ENCODE measurements at places on chromosomes 4 and X. TPM values are rescaled to one million over a fixed set of nuclear protein-coding genes. Genes with fewer than 3 reads are reported as not detected.

The EDNRA gene
- total RNA-seq = 4.5 TPM

The STPG2 gene
- not detected for total RNA-seq

DNA sequence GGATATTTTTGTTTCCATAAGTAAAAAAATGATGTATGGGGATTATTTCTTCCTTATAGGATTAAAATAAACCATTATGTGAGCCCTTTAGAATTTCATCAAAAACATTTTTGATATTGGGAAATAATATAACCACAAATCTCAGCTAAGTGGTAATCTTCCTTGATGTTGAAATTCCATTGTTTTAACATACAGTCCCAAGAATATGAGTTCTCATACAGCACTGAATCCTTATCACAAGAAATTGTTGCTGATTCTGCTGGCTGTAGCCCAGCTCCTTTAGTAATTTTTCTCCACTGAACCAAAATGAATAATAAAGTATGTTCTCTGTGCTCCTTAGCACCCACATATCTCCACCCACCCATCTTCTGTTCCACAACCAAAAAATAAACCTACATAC is 41.9 kb upstream of the FAM47B start:
- DNase-seq = no peak

GRCh38 chr4:170102426-170102825 is 12.7 kb upstream of the AADAT start:
- DNase-seq = no peak

GRCh38 chr4:116066711-116067245 is 953.4 kb upstream of the NDST4 start:
- peak; percentile 21 for DNase-seq

The MAGEA12 gene
- total RNA-seq = 0.27 TPM

The GDI1 gene
- total RNA-seq = 95.9 TPM

- peak; percentile 59 for DNase-seq
These were observed 4.0 kb downstream of the C4orf46 start for GRCh38 chr4:158667651-158668198.

The F8 gene
- total RNA-seq = 1.8 TPM

- no peak for DNase-seq
These were observed 91.9 kb downstream of the CHST7 start for GRCh38 chrX:46665232-46666152.

DNA sequence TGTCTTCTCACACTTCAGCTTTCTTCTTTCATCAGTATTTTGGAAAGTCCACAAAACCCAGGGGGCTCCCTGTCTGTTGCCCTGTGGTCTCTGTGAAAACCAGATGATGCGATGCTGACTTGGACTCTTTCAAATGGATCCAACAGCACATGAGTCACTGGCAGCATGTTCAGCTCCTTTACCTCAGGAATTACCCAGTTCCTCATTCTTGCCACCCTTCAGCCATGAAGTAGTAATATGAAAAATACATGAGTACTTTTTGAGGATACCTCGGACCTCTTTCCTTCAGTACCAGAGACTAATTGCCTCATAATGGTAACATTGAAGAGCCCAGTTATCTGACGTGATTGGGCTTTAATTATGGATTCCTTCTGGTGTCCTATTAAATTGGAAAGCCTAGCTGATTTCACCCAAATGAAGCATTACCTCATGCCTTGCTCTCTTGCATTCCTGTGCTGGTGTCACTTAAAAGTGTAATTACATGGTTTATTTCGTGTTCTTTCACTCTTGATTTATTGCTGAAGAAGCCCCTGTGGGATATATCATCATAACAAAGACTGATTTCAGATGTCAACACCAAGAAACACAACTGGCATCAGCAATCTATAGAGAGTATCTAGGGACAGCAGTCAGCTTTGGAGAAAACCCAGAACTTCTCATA is 63.4 kb downstream of the NFKB1 start:
- no peak for DNase-seq

GRCh38 chrX:115233497-115234455 is at the start of gene LRCH2:
TSS of gene LRCH2 (minus strand) at chrX:115234096. CDS start at chrX:115234041, 55 bp downstream.
- DNase-seq = peak; percentile 55

- no peak for DNase-seq
These were observed 18.5 kb downstream of the SORCS2 start for GRCh38 chr4:7210824-7211223.

DNA sequence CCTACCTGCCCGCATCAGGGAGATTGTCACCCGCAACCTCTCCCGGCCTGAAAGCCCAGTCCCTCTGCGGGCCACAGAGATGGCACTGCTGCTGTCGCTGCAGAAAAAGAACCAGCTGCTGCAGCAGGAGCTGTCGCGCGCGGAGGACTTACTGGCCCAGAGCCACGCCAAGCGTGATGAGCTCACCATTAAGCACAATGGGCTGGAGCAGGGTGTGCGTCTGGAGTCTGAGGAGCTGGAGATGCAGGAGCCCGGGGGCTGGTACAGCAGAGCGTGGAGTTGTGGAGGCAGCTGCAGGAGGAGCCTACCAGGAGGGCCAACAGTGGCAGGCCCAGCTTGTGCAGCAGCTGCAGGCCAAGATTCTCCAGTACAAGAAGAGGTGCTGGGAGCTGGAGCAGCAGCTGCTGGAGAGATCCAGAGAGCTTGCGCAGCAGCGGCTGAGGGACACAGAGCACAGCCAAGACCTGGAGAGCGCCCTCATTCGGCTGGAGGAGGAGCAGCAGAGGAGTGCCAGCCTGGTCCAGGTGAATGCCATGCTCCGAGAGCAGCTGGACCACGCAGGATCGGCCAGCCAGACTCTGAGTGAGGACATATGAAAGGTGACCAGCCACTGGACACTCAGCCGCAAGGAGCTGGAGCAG is 11.3 kb downstream of the SMIM10L2A start:
- DNase-seq = no peak

GRCh38 chr4:89324671-89325070 is 17.1 kb upstream of the GPRIN3 start:
- no peak for DNase-seq

- no peak for DNase-seq
These were observed 194.4 kb upstream of the PDE5A start for GRCh38 chr4:119823045-119823444.

DNA sequence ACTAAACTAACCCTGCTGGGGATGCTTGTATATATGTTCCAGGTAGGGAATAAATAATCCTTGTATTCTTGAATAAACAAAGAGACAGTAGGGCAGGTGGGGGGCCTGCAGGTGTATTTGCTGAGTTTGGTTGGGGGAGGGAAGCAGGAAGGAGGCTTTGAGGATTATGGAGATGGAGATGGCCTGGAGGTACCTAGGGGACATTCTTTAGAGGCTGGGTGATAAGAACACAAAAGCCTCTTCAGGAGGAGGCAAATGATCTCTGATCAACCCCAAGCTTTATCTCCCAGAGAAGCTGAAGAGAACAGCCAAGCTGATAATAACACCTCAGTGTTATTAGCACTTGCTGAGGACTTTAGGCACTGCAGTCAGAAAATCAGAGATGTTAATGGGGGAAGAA is 187.7 kb downstream of the MGST2 start:
- peak; percentile 66 for DNase-seq

DNA sequence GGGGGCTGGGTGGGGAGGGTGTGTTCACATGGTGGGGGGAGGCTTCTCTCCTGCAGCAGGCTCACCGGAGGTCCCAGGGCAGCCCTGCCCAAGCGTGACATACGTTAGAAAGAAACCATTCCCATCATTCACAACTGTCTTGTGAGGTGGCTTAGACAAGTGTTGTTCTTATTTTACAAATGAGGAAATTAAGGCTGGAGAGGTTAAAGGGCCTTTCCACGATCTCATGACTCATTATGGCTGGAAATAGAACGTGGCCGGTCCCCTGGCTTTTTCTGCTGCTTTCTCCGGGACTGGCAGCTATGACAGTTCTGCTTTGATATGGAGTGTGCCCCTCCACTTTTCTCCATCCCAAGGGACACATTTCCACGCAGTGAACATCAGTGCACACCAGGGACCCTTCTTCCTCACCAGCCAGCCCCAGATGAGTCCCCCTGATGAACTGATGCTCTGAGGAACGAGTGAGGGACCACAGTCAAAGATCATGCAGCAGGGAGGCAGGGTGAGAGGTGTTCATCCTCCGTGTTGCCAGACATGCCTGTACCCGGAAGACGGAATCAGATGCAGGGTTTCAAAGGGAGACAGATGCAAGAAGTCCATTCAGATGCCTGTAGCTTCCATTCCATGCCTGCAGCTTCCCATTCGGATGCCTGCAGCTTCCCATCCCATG is 64.0 kb upstream of the ACSL1 start:
- no peak for DNase-seq

The MAGEB17 gene
- 2.2 TPM for total RNA-seq

- DNase-seq = no peak
These were observed 182.7 kb downstream of the KDR start for GRCh38 chr4:54942721-54943120.

The EIF2S3 gene
- total RNA-seq = 246 TPM

The PASD1 gene
- total RNA-seq = not detected

- DNase-seq = no peak
These were observed 53.1 kb downstream of the MAP3K15 start for GRCh38 chrX:19462231-19462630.

GRCh38 chrX:145464650-145465049 is 217.3 kb downstream of the SPANXN1 start:
- no peak for DNase-seq

- no peak for DNase-seq
These were observed 223.4 kb downstream of the SHROOM3 start for GRCh38 chr4:76658231-76659102.
